GF-D8 (cell line): ENCODE measurements at places on chromosomes 6 and 20.

- DNase-seq = no peak
Observed at GRCh38 chr6:149318581-149319286, 1.2 kb downstream of the TAB2 start.

GRCh38 chr6:142378138-142378875 is 76.5 kb downstream of the ADGRG6 start:
- DNase-seq = peak; percentile 70

- DNase-seq = no peak
Observed at GRCh38 chr6:168725802-168726201, 284.8 kb downstream of the SMOC2 start.

DNA sequence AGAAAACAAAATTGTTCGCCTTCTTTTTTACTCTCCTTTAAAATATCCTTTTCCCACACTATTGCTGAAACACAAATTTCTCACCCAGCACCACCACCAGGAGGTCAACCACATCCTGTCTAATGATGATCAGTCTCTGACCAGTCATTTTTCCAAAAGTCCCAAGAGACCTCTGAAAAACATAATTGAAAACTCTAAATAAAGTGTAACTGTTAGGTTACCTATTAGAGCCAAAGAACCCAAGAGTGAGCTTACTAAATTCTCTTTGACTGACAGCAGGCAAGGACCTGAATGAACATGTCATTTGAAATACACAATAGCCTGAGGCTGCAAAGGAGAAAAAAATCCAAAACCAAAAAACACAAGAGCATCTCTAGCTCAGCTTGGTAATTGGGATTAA is 735.4 kb downstream of the CBLN4 start:
- DNase-seq = no peak

DNA sequence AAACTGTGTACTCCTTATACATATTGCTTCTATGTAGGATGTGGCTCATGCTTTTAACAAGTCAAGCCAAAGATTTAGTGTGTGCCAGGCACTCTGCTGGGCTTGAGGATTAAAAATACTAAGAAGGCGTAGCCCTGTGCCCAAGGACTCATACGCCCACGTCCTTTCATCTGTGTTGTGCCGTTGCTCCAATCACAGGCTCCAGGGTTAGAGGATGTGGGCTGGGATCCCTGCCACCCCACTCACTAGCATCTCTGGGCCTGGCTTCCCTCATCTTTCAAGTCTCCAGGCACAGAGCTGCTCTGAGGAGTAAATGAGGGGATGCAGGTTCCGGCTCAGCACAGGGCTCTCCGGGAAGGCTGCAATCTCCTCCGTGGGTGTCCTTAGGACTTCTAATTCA is 214.2 kb downstream of the SYNDIG1 start:
- no peak for DNase-seq

GRCh38 chr6:143039548-143039947 is 21.1 kb upstream of the AIG1 start:
- DNase-seq = no peak

GRCh38 chr6:64293298-64293697 is 657.7 kb downstream of the PHF3 start:
- DNase-seq = no peak

DNA sequence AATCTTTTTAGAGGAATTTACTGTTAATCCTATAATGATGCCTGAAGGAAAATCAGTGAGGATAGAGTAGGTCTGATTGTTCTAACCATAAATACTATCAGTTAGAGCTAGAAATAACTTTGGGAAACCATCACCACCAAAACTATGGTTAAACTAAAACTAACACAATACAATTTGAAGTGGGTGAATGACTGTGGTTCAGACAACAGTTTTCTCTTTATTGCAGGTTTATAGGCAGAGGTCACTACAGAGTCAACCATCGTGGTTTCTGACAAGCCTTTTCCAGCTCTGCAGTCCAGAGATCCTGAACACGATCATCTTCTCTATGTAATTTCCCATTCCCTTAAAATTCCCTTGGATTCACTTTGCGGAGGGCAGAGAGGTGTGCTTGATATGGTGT is 134.3 kb downstream of the IBTK start:
- DNase-seq = no peak

GRCh38 chr6:81876971-81877370 is 124.5 kb upstream of the TENT5A start:
- no peak for DNase-seq
